Fibroblast of the aortic adventitia (primary cell): ENCODE measurements at places on chromosomes 6 and 20. TPM values are rescaled to one million over a fixed set of nuclear protein-coding genes. Genes with fewer than 3 reads are reported as not detected.

OPN5 gene
- under 0.01 TPM in 1 of 2 replicates, not detected in the other for total RNA-seq

ADGRG6 gene
- 1.7 and 7.5 TPM in 2 replicates for total RNA-seq

AGER gene
- total RNA-seq, result 0.16 and 0.18 TPM in 2 replicates

BTN1A1 gene
- total RNA-seq, result not detected in 2 replicates

CHMP4B gene
- 43.7 and 54.8 TPM in 2 replicates for total RNA-seq

TBXT gene
- not detected in 2 replicates for total RNA-seq

STMND1 gene
- not detected in 2 replicates for total RNA-seq

TPBG gene
- total RNA-seq, result 34.6 and 101 TPM in 2 replicates

RNF217 gene
- 24.9 and 25.3 TPM in 2 replicates for total RNA-seq

C2 gene
- 4.4 and 48.2 TPM in 2 replicates for total RNA-seq

NRSN1 gene
- total RNA-seq, result not detected in 2 replicates

C6orf15 gene
- not detected in 2 replicates for total RNA-seq

CCN6 gene
- total RNA-seq, result not detected in 2 replicates

LPA gene
- not detected in 2 replicates for total RNA-seq

CAP2 gene
- total RNA-seq, result 6.5 and 8.7 TPM in 2 replicates

KIAA1586 gene
- 9.7 and 26.2 TPM in 2 replicates for total RNA-seq

HLA-DMB gene
- total RNA-seq, result 0.09 TPM in 1 of 2 replicates, not detected in the other

CD24 gene
- 1.7 and 4.5 TPM in 2 replicates for total RNA-seq

PAX1 gene
- total RNA-seq, result not detected in 2 replicates

RARS2 gene
- total RNA-seq, result 41.7 and 55.0 TPM in 2 replicates

ACAT2 gene
- total RNA-seq, result 22.1 and 66.2 TPM in 2 replicates

CST5 gene
- not detected in 2 replicates for total RNA-seq

STMN3 gene
- total RNA-seq, result 9.3 and 12.1 TPM in 2 replicates

GJE1 gene
- not detected in 2 replicates for total RNA-seq

APOM gene
- 2.0 TPM in 1 of 2 replicates, not detected in the other for total RNA-seq

HLA-DOA gene
- total RNA-seq, result not detected in 2 replicates

RAB44 gene
- total RNA-seq, result not detected in 2 replicates

SIRPB2 gene
- not detected in 2 replicates for total RNA-seq

HMGCLL1 gene
- total RNA-seq, result not detected in 2 replicates

SLC32A1 gene
- not detected in 2 replicates for total RNA-seq

CNKSR3 gene
- 4.3 and 11.7 TPM in 2 replicates for total RNA-seq

SPACA1 gene
- not detected in 2 replicates for total RNA-seq

FABP7 gene
- not detected in 2 replicates for total RNA-seq

ELOVL4 gene
- 2.1 and 6.4 TPM in 2 replicates for total RNA-seq

HEY2 gene
- total RNA-seq, result 0.09 and 0.25 TPM in 2 replicates
